ENCODE measurements at places on chromosomes 1 and 21.

- DNase-seq = no peak
These were observed 6.4 kb upstream of the PCBP3 start for GRCh38 chr21:45636951-45637646.

- no peak for DNase-seq
These were observed 20.9 kb downstream of the SLC1A7 start for GRCh38 chr1:53121319-53122172.

DNA sequence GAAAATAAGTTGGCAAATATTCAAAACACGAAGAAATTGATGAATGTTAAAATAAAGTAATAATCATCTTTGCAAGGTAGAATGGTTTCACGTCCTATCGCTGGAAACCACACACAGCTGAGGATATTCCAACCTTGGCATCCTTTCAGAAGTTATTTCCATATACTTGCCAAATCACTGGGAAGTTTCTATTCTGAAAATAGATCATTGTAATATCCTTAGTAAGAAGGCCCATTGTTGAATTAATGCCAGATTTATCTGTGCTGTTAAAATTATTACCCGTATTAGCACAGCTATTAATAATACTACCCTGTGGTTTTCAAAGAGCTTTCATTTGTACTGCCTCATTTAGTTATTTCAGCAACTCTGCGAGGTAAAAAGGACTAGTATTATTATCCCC, 81.1 kb downstream of the OLFM3 start:
- DNase-seq = no peak

GRCh38 chr1:1826356-1827088, 48.3 kb upstream of the NADK start:
- no peak for DNase-seq

GRCh38 chr1:167913895-167914496, at the start of gene ADCY10:
ADCY10 (minus strand) TSS chr1:167914134; CDS start chr1:167905140, 8,994 bp downstream.
- no peak for DNase-seq

- DNase-seq = no peak
These were observed 54.4 kb upstream of the A3GALT2 start for GRCh38 chr1:33375316-33375715.

GRCh38 chr1:53615101-53615500, 123.9 kb downstream of the GLIS1 start:
- DNase-seq = no peak

DNA sequence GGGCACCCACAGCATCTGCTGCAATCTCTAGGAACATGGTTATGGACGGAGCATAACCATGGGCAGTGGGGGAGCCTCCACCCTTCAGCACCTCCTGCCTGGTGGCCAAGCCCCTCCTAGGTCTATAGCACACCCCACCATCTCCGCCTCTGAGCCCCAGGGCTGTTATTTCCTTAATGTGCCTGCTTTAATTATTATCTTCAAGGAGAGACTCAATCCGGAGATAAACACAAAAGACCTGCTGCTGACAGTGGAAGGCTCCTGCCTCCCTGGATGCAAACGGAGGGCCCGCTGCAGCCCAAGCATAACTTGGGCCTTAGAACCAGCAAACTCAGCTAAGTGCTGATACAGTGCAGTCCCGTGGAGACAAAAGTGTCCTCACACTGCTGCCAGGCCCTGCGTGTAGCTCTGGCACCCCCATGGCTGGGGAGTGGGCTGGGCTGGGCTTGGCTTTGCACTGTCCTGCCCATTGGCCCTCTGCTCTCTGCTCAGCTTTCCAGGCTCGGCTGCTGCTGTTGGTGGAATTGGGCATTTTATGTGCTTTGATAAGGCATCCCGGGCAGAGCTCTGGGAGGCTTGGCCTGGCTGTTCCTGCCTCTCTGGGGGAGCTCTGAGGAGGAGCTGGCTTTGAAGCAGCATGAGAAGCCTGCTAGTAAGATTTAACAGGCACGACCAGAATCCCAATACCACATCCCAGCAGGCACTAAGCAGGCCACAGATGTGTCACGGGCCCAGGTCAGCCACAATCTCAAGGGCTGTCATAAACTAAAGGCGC, 620.2 kb downstream of the PTPRU start:
- DNase-seq = no peak

GRCh38 chr1:228000416-228000815, 6.4 kb upstream of the WNT3A start:
- no peak for DNase-seq

DNA sequence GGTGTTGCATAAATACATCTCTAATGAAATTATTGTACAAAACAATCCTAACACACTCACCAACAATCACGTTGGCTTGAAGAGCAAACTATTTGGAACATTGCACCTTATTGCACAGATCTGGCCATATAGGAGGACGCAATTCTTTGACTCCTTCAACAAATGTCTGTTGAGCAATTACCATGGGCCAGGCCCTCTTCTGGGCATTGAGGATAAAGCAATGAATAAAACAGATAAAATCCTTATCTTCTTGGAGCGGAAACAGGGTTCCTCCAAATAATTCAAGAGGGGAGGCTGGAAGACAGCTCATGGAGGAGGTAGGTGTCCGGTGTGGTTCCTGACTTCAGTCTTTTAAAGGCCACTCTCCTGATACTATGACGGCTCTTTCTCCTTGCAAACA, 43.3 kb downstream of the PAX7 start:
- no peak for DNase-seq

DNA sequence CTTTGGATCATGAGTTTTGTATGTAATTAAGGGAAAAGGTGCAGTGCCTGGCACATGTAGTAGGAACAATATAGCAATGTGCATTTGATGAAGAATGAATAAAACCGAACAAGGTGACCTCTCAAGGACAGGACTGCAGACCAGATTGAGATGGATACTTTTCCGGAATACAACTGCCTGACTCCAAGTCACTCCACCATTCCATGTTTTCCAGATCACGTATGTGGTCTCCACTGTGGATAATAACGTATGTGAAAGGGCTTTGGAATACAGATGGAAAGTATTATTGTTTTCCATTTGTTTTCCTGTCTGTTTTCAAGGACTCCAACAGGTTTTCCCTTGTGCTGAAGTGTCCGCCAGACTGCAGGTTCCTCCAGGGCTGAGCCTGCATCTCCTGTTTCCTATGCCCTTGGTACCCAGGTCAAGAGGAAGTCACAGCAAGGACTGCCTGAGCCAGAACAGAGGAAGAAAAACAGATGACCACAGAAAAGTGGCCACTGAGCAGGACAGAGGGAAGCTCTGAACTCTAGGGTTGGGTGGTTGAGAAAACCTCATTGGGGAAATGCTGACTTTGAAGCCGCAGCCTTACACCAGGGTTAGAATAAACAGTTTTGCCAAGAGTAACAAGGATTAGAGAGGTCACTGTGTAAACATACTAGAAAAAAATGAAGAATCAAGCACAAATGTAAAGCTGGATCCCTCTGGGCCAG, 4.0 kb downstream of the CFAP45 start:
- DNase-seq = no peak

DNA sequence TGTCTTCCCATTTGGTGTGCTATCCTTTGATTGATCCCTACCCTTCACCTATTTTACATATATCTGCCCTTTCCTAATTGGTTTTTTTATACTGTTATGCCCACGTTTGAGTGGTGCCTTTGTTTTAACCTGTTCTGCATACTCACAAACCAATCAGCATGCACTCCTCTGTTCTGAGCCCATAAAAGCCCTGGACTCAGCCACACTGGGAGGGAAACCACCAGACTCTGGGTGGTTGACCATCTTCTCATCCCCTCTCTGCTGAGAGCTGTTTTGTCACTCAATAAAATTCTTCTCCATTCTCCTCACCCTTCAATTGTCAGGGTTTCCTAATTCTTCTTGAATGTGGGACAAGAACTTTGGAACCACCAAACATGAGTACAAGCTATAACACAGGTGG, 989.8 kb downstream of the ADGRL2 start:
- no peak for DNase-seq

- no peak for DNase-seq
These were observed 516 bp downstream of the RCOR3 start for GRCh38 chr1:211259638-211260126.

GRCh38 chr1:90821152-90821787, 104.2 kb upstream of the BARHL2 start:
- DNase-seq = no peak

DNA sequence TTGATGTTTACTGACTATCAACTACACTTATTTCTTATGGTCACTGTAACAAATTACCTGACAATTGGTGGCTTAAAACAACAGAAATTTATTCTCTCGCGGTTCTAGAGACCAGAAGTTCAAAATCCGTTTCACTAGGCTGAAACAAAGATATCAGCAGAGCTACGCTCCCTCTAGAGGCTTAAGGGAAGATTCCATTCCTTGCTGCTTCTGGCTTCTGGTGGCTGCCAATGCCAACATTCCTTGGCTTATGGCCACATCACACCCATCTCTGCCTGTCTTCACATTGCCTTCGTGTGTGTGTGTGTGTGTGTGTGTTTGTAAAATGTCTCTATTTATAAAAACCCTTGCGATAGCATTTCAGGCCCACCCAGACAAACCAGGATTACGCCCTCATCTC, 66.4 kb downstream of the LMX1A start:
- no peak for DNase-seq

GRCh38 chr1:159791461-159791860, 10.7 kb downstream of the DUSP23 start:
- no peak for DNase-seq

- no peak for DNase-seq
These were observed 29.5 kb upstream of the TGFB2 start for GRCh38 chr1:218315638-218316037.
